AG20443 (cell line): ENCODE measurements at places on chromosomes 6 and 20.

GRCh38 chr6:38264605-38265004 lies 375.1 kb downstream of the BTBD9 start:
- no peak for DNase-seq

GRCh38 chr20:13934992-13935894 lies 55.2 kb downstream of the SEL1L2 start:
- peak; percentile 16 for DNase-seq

DNA sequence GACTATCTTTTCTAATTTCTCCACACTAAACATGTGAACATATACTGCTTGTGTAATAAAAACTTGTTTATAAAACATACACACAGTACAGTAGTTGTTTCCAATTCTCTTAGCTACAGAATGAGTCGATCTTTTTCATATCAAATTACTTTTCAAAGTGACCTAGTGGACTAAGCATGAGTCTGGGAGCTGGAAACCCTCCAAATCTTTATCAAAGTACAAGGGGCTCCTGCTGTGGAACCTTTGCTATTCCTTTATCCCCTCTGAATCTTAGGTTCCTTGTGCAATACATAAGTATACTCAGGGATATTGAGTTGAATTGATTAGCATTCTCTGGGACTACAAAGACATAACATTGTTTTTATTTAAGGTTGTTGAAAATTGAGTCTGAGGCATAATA lies 48.7 kb upstream of the TAB2 start:
- DNase-seq, result no peak

- DNase-seq, result no peak
Measured at GRCh38 chr6:99111590-99111989, 163.8 kb upstream of the FBXL4 start.

DNA sequence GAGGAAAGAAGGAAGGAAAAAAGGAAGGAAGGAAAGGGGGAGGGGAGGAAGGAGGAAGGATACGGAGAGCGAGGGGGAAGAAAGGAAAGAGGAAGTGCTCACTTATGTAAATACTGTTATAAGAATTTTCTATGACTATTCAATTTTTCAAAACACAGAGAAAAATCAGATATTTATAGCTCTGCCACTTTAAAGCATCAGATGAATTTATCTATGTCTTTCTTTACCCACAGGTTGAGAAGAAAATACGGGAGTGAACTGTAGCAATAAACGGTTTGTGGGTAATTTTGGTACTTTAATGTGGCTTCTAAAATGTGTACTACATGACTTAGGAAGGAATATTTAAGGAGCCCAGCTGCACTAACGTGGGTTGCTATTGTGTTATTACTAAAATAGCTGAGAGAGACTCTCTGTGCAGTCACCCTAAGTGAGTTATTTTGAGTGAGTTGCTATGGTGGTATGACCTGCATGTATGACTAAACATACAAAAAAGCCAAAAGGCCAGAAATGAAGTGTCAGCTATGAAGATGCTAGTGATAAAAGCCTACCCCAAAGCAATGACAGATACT lies 225.5 kb downstream of the SOD2 start:
- DNase-seq, result peak; percentile 67

DNA sequence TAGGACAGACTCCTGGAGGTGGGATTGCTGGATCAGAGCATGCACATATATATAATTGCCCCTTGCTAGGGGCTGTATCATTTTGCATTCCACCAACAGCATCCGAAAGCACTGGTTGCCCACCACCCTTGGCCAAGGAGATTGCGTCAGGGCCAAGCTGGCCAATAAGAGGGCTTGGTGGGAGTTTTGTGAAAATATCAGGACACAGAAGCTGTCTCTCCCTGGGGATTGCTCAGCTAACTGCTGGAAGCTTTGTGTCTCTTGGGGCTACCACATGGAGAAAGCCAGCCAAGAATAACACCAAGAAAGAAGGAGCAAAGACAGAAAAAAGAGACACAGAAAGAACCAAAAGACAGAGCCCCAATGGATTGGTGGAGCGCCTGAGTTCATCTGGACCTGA lies 90.6 kb upstream of the RALGAPA2 start:
- no peak for DNase-seq

DNA sequence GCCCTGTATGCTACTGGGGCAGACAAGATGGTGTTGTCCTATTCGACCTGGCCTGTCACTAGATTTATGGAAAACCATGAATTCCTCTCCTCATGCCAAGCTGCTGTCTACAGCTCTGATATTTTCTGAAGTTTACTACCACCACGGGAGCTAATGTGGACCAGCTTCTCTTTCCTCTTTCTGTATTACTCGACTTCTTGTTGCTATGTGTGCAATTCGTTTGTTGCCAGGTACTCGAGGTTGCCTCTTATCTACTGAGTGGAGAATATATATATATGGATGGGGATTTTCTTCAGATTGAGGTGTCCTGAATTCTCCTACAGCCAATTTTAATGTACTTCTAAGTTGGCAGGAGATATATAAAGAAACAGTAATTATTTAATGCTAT lies 34.7 kb downstream of the MAN1A1 start:
- no peak for DNase-seq

- DNase-seq, result no peak
Measured at GRCh38 chr6:32327103-32327502, 44.6 kb downstream of the TSBP1 start.

DNA sequence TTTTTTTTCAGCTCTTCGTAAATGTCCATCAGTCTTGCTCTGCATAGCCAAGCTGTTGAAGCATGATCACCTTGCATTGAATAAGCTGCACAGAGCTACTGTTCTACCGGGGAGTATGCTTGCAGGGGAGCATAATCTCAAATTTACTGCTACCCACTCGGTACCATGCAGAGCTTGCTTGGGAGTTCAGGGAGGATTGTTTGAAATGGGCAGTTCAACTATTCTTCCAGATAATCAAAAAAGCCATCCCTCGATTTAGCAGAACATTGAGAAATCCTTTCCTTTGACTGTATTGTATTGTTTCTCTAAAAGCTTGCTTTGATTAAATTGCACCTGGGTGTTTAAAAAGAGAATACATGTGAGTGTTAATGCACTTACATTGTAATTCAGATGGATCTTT lies 332.6 kb downstream of the UTRN start:
- no peak for DNase-seq
